ENCODE measurements at places on chromosomes 5 and 9.

- no peak for DNase-seq
These were observed 52.0 kb downstream of the ITGA2 start for GRCh38 chr5:53041071-53041692.

DNA sequence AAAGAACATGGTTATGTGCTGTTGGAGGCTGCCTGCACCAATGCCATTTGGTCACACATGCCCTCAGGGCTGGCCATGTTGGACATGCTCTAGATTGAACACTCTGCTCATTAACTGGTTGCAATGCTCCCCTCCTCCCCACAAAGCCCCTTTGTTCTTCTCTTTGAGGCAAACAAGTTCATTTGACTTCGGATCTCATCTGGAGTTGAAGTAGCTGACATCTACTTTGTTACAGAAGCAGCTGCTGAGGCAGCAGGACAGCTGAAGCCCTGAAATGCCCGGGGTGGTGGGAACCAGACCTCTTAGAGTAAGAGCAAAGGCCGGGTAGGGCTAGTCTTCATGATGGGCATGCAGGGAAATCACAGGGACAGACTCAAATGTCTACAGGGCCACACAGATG is 123.5 kb downstream of the APBA1 start:
- no peak for DNase-seq

DNA sequence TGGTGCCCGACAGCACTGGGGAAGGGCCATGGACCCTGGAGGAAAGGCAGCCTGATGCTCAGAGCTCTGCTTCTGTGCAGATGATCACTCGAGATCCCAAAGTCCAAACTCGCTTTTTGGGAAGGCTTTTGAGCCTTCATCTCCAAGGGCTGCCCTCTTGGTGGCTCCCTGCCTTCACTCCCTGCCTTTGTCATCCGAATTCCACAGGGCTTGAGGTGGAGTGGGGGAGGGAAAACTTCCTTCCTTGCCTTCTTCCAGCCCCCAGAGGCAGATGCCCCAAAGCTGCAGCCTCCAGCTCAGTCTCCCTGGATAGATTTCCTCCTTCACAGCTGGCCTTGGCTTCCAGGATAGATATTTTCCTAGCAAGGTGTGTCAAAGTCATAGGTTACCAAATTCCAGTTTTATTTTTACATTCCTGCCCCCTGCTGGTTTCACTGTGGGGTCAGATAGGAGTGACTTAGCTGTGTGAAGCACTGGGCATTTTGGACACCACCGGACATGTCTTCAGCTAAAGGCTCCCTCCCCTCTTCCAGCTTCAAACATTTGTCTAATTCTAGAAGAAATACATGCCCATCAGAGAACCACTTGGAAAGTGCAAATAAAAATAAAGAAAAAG is 268.2 kb downstream of the HSPA4 start:
- no peak for DNase-seq

DNA sequence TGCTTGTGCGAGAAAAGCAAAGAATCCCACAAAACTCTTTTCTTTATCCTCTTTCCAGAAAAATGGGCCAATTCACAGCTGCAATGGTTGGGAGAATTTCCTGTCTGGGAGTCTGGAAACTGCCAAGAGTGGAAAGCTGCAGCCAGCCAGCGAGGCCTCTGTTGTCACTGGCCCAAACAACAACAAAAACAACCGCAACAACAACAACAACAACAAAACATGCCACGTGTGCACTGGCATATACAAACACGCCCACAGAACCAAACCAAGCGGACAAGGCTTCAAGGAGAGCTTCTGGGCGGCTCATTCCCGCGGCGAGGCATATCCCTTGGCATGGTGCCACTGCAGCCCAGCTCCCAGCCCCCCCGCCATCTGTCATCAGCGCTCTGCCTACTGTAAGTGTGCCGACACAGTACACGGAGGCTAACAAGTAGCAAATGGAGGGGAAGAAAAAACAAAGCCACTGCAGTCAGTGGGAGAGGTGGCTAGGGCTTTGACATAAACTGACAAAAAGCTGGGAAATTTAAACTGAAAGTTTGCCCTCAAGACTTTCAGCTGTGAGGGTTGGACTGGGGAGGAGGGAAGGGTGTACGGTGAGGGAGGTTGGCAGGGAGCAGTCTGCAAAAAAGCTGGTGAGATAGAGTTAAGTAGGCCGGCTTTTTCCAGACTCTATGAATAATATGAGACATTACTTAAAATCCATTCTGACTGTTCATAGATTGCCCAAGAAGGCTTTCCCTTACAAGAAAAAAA is 165.0 kb upstream of the ZNF462 start:
- no peak for DNase-seq

- no peak for DNase-seq
These were observed 574.5 kb upstream of the ARRDC3 start for GRCh38 chr5:91957666-91958065.

- no peak for DNase-seq
These were observed 200.6 kb upstream of the ZNF618 start for GRCh38 chr9:113675475-113675941.

DNA sequence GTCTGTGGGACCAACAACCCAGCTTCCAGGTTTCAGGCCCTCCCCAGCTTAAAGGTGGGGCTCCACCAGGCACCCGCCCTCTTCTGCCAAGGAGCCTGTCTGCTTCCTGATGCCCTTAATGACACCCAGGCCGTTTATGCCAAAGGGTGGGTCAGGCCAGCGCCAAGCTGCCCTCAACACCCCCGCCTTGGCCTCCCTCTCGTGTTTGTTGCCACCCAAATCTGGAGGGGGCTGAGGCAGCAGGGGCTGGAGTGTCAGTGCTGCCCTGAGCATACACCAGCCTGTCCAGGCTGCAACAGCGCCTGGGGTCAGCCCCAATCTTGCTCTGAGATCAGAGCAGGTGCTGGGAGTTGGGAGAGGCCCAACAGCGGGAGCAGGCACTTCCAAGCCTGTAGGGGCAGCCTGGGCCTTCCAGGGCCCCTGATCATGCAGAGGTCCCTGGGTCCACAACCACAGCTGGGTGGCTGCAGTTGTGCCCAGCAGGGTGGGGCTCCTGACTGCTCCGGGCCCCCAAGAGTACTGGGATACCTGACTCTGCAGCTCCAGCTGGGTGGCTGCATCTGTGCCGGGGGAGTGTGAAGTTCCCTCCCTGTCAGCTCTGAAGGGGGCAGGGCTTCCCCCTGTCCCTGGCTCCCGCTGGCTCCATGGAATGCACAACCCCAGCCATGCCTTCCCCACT is 34.5 kb upstream of the TYRP1 start:
- no peak for DNase-seq

DNA sequence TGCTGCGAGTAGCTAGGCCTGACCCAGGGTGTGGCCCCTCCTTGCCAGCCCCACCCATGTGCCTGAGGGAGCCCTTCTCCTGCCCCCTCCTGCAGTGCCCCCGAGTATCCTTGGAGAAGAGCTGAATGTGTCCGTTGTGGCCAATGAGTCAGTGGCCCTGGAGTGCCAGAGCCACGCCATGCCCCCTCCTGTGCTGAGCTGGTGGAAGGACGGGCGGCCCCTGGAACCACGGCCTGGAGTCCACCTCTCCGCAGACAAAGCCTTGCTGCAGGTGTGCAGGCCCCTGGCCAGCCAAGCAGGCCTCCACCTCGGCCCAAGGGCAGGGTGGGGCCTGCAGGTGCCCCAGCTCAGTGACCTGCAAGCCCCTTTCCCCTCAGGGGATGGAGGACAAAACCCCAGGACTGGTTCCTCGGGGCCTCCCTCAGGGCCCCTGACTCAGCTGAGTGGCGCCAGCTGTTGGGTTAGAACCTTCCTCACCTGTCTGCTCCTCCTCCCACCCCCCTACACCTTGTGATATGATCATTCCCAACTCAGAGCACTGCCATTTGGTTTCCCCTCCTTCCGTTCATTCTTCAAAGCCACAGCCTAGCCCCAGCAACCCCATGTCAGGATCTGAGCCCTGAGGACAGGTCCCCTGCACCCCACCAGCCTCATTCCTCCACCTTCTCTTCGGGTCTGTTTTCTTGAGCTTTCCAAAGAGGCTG is 80.0 kb upstream of the ASS1 start:
- no peak for DNase-seq

GRCh38 chr5:144042156-144042555 is 128.3 kb downstream of the YIPF5 start:
- DNase-seq, result no peak

DNA sequence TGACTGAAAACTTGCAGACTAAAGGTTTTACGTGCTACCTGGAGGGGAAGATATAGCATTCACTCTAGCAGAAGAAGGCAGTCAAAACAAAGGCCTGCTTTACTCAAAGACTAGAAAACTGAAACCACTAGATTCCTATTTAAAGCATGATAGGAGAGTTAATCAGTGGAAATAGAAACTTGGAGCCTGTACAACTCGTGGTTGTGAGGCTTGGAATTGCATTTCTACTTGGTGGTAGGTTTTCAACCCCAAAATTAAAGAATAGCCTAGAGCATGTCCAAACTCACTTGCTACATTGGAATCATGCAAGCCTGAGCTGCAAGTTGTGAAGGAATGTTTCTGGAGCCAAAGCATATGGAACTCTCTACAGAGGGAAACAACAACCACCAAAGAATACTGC is 1526.4 kb upstream of the NUDT12 start:
- DNase-seq, result no peak

GRCh38 chr9:129414377-129414992 is 206.4 kb downstream of the C9orf50 start:
- DNase-seq, result peak; percentile 30

- no peak for DNase-seq
These were observed 20.8 kb downstream of the SV2C start for GRCh38 chr5:76104027-76104426.

GRCh38 chr5:110545716-110546115 is 180.8 kb downstream of the TMEM232 start:
- no peak for DNase-seq

DNA sequence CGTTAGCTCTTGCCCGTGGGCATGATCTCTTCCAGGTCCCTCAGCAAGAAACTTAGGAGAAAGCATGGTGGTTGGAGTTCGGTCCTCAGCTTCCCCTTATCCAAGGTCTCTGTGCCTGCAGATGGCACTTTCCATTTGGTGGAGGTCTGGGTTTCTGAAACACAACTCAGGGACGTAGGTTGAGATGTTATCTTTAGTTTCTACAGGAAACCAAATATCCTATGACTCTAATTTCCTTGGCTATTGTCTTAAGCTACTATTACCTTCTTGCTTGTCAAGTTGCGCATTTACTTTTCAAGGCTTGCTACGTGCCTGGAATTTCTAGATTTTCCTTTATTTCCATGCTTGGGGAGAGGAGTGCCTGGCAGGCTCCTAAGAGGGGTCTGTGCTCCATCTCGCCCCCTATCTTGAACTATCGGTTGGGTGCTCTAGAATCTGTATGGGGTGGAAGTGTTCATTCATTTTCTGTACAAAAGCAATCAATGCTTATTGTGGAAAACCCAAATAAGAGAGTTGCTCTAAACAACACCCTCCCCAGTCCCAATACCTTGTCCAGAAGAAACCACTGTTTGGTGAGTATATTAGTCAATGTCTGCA is 32.9 kb upstream of the KCNIP1 start:
- DNase-seq, result no peak

DNA sequence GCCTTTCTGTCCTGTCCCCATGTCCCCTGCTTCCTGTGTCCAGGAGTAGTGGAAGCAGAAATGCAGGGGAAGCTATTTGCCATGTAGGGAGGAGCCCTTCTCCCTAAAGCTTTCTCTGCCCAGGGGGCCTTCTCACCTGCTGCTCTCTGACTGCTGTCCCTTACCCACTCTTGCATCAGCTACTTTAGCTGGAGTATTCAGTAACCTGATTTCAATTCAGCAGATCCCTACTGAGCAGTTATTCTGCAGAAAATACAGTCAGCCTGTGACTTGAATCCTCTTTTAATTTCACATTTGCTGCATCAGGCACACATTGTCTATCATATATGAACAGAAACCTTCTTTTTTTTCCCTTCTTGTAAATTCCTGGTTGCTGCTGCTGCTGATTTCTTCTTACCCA is 90.4 kb downstream of the MVB12B start:
- no peak for DNase-seq

GRCh38 chr5:172178301-172178987 is 9.6 kb downstream of the STK10 start:
- no peak for DNase-seq

DNA sequence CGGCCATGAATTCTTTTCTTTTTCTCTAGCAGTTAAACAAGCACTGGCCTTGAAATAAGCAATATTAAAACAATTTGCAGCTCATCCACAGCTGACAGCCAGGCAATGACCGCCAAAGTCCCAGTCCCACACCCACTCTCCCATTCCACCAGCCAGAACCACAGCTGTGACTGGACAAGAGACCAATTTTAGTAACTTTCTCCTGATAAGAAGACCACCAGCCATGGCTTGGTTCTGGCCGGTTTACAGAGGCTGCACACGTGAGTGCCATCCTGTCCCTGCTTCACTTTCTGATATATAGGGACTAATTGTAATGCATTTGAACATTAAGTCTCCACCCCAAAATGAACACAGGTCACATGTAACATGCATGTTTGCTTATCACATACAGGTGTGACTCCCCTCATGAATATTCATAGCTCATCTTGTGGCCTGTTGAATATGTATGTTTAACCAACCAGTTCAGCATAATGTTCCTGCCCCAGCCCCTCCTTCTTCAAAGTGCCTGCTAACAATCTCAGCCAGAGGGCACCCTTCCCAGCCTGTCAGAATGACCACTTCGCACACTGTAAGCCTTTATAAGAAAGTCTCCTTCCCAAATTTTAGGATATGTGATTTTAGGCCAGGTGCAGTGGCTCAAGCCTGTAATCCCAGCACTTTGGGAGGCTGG is 23.9 kb upstream of the FANCC start:
- DNase-seq, result no peak

DNA sequence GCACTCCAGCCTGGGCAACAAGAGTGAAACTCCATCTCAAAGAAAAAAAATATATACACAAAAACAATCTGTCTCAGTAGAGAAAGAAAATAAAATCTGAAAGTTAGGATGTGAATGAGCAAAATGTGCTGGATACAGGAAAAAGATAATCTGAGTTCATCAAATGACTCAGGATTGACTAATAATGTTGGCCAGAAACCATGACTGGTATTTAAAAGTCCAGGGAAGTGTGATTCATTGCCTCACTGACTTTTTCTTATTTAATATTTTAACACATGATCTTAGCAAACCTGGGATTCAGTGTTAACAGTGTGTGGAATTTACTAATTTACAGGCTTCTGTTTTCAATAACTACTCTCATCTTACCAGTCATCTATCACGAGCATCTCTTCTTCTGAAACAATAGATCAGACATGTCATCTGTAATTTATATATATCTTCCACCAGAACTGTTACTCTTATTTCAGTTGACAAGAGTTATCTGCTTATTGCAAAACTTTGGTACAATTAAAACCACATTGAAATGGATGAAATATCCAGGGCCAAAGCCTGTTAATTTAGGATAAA is 256.7 kb downstream of the CDH12 start:
- no peak for DNase-seq

All from stimulated activated CD4-positive, alpha-beta T cell treated with anti-CD3 and anti-CD28 coated beads, Interleukin-15, amount 100 ng/mL, for 1 hour (primary cell).